GM23248 (cell line): ENCODE measurements at places on chromosomes 13 and 19. TPM values are rescaled to one million over a fixed set of nuclear protein-coding genes. Genes with fewer than 3 reads are reported as not detected.

Gene IRF2BP1
- total RNA-seq, result 39.3 and 53.8 TPM in 2 replicates

Gene ZNF439
- 7.8 and 12.1 TPM in 2 replicates for total RNA-seq

DNA sequence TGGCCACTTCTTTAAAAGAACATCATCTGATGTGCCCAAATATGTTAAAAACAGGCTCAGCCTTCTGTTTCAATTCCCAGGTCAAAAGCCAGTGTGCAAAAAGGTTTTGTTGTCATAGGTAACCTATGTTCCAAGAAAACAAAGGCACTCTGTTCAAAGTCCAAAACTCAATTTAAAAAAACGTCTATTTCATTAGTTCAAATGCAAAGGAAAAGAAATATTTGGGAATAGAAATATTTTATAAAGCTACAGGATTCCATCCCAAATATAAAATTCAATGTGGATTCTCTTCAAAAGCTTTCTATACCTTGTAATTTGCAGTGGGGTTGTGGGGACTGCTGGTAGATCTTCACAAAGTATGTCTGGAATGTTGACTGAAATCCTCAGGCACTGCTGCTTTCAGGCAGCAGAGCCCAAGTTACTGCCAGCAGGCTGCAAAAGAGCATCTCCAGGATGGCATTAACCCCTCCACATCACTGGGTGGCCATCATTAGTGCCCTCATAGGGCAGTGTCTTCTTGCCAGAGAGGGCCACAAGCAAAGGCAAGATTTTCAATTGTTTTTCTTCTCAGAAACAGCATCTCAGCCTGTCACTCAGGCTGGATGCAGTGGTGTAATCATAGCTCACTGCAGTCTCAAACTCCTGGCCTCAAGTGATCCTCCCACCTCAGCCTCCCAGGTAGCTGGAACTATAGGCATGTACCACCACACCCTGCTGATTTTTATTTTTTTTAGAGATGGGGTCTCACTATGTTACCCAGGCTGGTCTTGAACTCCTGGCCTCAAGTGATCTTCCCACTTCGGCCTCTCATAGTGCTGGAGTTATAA is 22.8 kb upstream of the STK24 start:
- peak; percentile 29 for DNase-seq

DNA sequence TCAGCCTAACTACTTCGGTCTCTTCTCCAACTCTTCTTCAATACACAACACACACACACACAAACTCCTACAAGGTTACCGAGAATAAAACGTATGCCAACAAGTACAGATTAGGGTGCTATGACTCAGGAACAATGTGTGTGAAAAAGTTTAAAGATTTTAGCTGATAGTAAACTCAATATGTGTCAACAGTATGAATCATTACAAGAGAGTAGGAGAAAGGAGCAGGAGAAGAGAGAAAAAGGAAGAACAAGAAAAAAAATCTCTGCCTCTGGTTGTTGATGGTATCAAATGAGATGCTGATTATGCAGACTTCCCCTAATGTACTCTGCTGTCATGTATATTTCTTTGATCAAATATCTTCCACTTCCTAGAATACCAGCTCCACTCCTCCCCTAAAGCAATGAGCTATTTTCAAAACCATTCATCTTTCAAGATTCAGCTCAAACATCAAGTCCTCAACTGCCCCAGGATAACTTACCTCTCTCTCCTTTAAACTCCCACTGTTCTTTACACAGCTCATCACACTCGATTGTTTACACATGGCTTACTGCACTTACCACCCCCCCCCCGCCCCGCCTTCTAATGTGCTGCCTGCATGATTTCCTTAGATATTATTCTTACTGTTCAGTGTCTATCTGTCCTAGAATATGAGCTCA is 95.6 kb downstream of the FAM216B start:
- DNase-seq, result peak; percentile 85

Gene CUL4A
- total RNA-seq, result 93.0 and 197 TPM in 2 replicates

Gene ATP4A
- not detected in 2 replicates for total RNA-seq

- DNase-seq, result no peak
These were observed 88.4 kb upstream of the KLF5 start for GRCh38 chr13:72970301-72970880.

Gene PEAK3
- not detected in 2 replicates for total RNA-seq

- no peak for DNase-seq
These were observed 1303.0 kb downstream of the EFNB2 start for GRCh38 chr13:105232439-105232838.
